Mesothelial cell of epicardium (in vitro differentiated cells): ENCODE measurements at places on chromosomes 1 and 21.
A peak's percentile ranks its signal among the peaks of the same experiment; 100 is the strongest.

DNA sequence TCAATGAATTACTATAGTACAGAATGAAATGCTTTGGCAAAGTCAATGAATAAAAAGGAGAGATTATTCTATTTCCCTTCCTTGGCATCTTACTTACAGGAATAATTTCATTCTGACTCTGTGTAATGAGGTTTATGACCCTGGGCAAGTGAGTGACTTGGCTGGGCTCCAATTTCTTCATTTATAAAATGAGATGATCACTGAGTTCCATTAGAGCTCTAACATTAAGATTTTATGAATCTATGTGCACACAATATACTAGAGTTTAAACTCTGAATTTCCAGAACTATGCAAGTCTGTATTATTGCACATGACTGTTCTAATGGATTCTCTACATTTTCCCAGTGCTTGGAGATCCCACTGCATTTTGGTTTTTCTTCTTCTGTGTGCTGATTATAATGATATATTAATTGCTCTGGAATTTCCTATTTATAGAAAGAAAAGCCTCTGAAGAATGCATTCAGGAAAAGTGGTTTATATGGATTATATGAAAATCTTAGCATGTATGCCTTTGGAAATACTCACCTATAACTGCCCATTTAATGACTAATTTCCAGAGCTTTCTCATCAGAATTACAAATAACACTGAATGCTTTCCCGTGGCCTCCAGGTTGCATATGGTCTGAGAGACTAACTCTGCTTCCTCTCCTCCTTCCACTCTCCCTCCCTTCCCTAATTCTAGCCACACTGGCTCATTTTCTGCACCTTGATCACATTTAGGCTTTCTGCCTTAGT, 97.4 kb upstream of the CHRM3 start:
- DNase-seq = no peak

GRCh38 chr1:101314244-101314643, 77.4 kb downstream of the S1PR1 start:
- DNase-seq = no peak

- DNase-seq = no peak
Measured at GRCh38 chr1:147897029-147897752, 5.4 kb upstream of the GJA8 start.

DNA sequence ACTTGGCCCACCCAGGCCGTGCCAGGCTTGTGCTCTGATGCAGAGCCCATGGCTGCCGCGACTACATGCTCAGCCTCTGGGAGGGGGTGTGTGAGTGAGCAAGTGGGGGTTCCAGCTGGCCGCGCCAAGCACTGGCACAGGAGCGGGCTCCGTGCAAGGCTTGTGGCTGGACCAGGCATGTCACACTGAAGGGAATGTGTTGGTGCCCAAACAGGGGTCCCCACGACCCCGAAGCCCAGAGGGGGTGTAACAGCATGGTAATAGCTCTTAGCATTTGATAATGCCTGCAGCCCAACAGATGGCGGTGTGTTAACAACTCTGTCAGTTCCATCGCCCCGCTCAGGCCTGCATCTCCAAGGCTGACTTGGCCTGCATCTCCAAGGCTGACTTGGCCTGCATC, 38.3 kb upstream of the CD46 start:
- DNase-seq = no peak

- DNase-seq = no peak
Measured at GRCh38 chr1:89629146-89629545, 3.8 kb upstream of the LRRC8C start.

DNA sequence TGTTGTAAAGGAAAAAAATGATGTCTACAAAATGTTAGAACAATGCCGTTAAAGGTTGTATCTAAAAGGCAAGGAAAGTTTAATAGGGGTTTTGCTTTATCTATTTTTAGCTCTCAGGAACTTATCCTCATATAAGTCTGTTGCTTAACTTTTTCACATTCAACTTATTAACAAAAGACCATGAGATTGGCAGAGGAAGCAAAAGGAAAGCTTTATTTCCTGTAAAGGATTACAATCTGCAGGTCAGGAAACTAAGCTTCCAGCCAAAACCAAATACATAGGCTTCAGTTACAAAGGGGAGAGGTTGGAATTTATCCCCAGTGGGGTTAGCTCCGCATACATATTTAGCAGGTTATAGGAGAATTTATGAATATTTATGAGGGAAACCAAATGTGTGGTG, 58.7 kb upstream of the KIAA1614 start:
- no peak for DNase-seq

- no peak for DNase-seq
Measured at GRCh38 chr1:64173336-64173940, 30.0 kb upstream of the UBE2U start.

GRCh38 chr1:201554190-201554600, 15.3 kb downstream of the NAV1 start:
- DNase-seq = no peak

- DNase-seq = no peak
Measured at GRCh38 chr1:10738061-10739058, 58.1 kb downstream of the CASZ1 start.

DNA sequence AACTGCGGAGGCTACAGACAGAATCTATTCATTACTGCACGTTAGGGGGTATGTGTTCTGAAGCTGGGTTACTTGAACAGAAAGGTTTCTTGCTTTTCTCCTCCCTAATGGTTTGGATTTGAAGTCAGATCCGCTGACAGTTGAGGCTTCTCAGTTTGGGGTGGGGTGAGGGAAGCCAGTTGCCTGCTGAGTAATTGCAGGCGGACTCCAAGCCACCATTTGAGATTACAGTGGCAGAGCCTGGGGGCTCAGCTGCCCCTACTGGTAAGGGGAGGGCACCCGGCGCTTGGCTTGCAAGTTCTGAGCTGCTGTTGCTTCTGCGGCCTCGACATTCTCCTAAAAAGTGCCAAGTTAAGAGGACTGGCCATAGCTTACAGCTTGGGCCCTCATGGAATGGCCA, 2.0 kb downstream of the GRHL3 start:
- DNase-seq = no peak

DNA sequence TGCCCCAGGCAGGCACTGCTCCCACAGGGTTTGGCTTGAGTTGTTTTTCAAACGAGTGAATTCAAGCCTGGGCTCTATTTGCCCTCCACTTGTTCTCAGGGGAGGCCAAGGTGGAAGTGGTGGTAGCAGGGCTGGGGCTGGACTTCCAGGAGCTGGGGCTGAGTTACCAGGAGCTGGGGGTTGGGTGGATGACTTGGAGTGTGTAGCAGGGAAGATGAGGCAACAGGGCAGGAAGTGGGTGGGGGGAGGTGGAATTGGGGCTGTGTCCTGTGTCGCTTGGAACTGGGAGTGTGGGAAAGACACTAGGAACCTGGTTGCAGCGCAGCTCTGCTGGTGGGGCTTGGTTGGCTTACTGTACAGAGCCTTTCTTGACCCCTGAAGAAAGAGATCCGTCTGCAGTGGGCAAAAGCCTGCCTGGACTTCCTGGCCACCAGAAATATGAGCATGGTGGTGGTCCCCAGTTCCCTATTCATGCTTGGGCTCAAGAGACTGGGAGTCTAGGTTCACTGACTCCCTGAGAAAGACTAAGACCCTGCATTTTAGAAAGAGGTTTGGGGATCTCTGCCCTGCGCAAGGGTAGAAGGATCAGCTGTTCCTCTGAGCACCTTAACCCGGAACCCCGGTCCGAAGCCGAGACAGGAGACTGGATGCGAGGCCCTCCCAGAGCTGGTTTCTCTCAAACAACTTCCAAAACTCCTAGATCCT, 3.1 kb downstream of the TFAP2E start:
- DNase-seq = no peak

GRCh38 chr1:182141040-182141439, 79.5 kb upstream of the ZNF648 start:
- DNase-seq = no peak

GRCh38 chr1:174217248-174217647, 57.9 kb downstream of the RABGAP1L start:
- no peak for DNase-seq

GRCh38 chr1:116373431-116374352, 648 bp downstream of the ATP1A1 start:
- DNase-seq = peak; percentile 63

DNA sequence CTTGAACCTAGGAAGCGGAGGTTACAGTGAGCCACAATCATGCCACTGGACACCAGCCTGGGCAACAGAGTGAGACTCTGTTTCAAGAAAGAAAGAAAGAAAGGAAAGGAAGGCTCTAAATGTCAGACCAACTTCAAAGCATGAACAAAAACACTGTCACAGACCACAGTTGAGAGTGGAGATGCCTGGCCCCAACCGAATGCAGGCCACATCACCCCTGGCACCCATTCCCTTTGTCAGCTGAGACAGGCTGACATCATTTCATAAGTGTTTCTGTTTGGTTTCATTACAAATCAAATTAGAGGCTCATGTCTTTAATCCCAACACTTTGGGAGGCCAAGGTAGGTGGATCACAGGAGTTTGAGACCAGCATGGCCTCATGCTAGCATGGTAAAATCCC, 28.6 kb upstream of the NADK start:
- no peak for DNase-seq

- peak; percentile 76 for DNase-seq
Measured at GRCh38 chr1:51519048-51519864, at the start of gene EPS15. TSS of gene EPS15 (minus strand) at chr1:51519266. CDS start at chr1:51519231, 35 bp downstream.

DNA sequence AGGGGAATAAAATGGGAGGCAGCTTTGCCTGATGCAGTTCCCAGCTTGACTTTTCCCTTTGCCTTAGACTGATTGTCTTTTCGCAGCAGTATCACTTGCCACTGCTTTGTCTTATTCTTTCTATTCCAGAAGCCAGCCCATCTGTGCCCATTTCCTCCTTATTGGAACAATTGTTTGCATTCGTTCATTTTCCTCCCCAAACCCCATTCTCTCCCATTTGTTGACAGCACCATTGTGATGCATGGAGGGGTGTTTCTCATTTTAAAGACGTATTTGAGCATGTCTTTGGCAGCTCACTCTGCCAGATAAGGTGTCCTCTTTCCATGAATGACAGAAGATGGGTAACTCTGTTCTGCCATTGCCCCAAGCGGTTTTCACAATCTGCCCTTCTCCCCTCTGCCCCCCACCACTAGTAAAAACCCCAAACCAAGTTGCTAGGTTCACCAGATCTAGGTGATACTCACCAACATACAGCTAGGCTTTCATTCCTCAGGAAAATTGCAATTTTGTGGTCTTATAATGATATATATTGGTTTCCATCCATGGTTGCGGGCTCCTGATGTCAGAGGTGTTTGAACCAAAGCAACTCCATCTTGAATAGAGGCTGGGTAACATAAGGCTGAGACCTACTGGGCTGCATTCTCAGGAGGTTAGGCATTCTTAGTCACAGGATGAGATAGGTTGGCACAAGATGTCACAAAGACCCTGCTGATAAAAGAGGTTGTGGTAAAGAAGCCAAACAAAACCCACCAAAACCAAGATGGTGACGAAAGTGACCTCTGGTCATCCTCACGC, 30.8 kb downstream of the SERBP1 start:
- no peak for DNase-seq

DNA sequence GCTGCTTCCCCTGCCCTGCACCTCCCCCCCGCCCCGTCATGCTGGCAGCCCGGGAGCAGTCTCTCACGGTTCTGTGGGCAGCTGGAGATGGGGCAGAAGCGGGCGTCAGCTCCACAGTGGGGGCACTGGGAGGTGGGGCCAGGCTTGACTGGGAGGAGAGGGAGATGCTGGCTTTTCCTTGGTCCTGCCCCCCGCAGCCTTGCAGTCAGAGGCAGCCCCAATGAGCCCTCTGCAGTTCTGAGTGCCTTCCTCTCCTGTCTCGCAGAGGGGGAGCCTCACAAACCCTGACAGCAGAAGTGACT, 21.7 kb downstream of the ARHGEF10L start:
- no peak for DNase-seq
